NCI-H1105 treated with DMSO at 0.1 percent for 48 hours (cell line): ENCODE measurements at places on chromosomes 11 and 22.
A peak's percentile ranks its signal among the peaks of the same experiment; 100 is the strongest.

DNA sequence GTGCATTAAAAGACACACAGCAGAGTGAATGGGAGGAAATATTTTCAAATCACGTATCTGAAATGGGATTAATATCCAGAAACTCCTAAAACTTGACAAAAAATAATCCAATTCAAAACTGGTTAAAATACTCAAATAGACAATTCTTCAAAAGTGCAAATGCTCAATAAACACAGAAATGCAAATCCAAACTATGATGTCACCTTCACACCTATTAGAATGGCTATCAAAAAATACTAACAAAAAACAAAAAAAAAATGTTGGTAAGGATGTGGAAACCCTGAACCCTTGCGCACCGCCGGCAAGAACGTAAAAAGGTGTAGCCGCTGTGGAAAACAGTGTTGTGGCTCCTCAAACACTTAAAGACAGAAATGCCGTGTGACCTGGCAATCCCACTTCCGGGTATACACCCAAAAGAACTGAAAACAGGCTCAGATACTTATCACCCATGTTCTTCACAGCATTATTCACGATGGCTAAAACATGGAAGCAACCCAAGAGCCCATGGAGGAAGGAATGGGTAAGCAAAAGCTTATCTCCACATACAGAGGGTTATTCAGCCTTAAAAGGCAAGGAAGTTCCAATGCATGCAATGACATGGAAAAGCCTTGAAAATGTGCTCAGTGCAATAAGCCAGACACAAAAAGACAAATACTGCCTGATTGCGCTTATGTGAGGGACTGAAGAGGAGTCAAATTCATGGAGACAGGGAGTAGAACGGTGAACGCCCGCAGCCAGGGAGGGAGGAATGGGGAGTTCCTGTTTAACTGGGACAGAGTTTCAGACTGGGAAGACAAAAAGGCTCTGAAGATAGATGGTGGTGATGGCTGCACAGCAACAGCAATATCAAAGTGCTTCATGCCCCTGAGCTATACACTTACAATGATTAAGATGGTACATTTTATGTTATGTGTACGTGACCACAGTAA is 19.6 kb downstream of the BRD1 start:
- no peak for DNase-seq

GRCh38 chr11:77088236-77089003 is 14.2 kb upstream of the OMP start:
- no peak for DNase-seq

GRCh38 chr11:18352581-18352980 is 30.2 kb downstream of the GTF2H1 start:
- DNase-seq, result no peak

DNA sequence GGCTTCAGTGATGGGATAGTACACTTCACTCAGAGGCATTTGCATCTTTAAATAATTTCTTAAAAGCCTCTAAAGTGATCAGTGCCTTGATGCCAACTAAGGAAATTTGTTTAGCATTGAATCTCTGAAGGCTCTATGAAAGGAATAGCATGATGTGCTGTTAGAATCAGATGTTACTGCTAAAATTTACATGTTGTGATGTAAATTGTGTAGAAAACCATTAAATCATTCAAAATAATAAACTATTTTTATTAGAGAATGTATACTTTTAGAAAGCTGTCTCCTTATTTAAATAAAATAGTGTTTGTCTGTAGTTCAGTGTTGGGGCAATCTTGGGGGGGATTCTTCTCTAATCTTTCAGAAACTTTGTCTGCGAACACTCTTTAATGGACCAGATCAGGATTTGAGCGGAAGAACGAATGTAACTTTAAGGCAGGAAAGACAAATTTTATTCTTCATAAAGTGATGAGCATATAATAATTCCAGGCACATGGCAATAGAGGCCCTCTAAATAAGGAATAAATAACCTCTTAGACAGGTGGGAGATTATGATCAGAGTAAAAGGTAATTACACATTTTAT is 4.6 kb downstream of the MALAT1 start:
- DNase-seq, result no peak

DNA sequence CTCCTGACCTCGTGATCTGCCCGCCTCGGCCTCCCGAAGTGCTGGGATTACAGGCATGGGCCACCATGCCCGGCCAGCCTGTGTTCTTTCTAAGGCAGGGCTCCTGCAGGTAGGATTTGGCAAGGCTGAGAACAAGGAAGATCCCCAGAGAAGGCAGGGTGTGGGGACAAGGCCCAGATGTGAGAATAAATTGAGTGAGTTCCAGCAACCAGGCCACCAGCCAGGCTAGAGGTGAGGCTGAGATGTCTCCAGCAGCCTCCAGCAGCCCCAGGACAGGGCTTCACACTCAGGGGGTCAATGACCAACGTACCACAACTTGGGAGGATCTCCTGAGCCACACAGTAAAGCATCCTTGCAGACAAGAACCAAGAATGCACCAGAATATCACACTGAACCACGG is 75.1 kb downstream of the BUD13 start:
- DNase-seq, result no peak

DNA sequence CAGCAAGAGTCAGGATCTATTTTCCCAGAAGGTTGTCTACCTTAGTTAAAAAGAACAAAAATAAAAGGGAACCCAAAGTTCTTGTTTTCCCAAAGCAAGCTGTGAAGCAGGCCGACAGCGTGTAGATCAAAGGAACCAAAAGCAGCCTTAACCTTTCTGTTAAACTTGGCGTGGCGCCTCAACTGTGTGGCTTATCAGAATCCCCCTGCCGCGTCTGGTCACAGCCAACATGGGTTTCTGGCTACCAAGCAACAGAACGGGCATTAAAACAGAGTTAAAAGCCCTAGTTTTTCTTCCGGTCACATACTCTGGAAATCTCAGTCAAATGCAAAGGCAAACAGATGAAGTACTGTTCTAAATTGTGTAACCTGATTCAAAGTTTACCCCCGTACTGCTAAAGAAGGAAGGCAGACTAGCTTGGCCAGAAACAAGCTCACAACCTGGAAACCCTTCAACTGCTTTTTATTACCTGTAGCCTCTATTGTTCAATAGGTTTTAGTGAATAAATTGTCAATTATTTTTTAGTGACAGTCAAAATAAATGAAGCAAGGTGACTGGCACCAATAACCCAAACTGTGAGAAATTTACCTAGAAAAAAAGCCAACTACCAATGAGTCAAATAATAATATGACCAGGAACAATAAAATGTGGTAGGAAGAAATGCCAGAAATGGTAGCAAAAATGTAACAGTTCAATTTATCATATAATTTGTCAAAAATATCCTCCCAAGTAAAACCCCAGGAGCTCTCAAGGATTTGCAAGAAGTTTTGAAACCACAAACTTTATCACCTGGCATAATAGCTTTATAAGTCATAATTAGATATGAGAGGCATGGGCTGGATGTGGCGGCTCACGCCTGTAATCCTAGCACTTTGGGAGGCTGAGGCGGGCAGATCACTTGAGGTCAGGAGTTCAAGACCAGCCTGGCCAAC is 21.4 kb downstream of the CHKA start:
- DNase-seq, result peak; percentile 37

DNA sequence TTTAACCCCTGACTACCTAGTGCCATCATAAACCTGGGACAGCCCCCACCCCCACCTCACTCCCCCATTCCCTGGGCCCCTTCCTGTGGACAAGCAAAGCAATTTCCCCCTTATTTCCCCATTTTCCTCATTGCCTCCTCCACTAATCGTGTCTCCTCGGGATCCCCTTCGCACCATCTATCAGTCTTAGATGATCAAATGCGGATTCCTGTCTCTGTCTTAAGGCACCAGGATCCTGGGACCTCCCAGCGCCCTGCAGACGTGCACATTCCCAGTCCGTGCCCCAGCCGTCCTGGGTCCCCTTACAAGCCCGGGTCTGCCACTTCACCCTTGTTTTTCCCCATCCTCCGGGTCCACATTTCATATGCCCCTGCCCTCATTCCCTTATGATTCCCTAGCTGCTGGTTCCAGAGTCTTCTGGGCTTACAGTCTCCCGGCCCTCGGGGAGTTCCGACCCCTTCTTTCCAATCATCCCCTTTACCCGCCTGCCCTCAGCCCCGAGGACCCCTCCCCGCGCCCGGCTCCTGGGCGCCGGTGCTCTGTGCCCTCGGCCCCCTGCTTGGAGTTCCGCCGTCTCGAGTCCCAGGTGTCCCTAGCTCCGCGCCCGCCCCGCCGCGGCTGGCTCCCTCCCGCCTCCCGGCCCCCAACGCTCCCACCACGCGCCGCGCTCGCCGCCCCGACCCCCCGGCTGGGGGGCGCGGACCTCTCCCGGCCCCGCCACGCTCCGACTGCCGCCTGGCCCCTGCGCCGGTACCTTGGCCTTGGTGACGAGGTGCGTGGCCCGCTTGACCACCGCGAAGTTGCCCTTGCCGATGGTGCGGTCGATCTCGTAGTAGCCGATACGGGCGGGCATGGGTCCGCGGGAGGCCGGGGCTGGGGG is 599 bp downstream of the SIK3 start:
- DNase-seq, result peak; percentile 58

- DNase-seq, result peak; percentile 18
These were observed at the start of gene SH3BP1 for GRCh38 chr22:37639070-37639760. SH3BP1 (plus strand) TSS chr22:37639669; CDS start chr22:37639788, 119 bp downstream.

DNA sequence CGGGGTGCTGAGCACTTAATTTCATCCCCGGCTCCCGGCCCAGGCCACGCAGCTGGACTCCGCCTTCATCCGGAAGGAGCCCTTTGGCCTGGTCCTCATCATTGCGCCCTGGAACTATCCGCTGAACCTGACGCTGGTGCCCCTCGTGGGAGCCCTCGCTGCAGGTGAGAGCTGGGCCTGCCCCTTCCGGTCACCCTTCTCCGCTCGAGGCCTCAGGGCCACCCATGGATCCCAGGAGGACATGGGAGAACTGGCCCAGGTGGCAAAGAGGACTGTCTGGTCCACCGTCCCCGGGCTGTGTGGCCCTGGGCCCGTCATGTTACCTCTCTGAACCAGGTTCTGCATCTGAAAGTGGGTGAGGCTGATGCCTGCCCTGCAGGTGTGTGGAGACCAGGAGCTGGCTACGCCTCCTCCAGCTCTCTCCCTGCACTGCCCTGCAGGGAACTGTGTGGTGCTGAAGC is 8.6 kb downstream of the ALDH3B1 start:
- no peak for DNase-seq

GRCh38 chr22:31044262-31044861 is 36.8 kb upstream of the SMTN start:
- no peak for DNase-seq

- no peak for DNase-seq
These were observed 22.6 kb downstream of the MOV10L1 start for GRCh38 chr22:50112151-50113118.

DNA sequence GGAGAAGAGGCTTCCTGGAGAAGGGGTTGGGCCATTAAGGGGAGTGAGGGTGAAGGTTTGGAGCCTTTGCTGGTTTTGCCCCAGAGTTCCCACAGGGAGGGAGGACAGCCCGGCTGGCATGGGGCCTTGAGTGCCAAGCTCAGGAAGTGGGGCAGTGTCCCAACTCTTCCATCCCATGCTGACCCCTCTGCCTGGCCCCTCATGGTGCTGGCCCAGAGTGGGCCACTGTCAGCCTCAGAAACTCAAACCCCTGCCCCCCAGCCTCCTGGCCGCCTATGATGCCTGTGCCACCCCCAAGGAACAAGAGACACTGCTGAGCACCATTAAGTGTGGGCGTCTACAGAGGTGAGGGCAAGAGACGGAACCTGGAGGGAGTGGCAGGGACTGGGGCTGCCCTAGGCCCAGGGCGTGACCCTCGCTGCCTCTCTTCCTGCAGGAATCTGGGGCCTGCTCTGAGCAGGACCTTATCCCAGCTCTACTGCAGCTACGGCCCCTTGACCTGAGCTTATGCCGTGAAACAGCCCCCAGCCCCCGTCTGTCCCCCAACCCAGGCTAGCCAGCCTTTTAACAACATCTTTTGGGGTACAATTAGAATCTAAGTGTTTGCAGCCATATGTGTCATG is 5.4 kb downstream of the MUS81 start:
- no peak for DNase-seq
